RWPE1 (cell line): ENCODE measurements at places on chromosomes 5 and 9.

DNA sequence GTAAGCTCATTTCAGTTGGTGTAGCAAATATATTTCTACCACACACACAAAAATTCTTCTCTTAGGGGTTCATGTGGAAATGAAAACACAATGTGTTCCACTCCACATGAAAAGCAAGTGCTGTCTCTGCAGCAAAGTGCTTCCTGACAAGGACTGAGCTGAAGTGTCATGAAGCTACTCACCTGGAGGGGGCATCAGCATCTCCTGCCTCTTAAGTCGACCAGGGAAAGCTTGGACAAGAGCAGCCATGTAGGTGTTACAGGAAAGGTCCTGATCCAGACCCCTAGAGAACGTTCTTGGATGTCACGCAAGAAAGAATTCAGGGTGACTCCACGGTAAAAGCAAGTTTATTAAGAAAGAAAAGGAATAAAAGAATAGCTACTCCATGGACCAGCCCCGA is 62.8 kb downstream of the SV2C start:
- no peak for DNase-seq

- DNase-seq, result no peak
Measured at GRCh38 chr9:83800236-83801033, 17.1 kb downstream of the GKAP1 start.

GRCh38 chr9:36855448-36856315 is 178.4 kb downstream of the PAX5 start:
- DNase-seq, result no peak

DNA sequence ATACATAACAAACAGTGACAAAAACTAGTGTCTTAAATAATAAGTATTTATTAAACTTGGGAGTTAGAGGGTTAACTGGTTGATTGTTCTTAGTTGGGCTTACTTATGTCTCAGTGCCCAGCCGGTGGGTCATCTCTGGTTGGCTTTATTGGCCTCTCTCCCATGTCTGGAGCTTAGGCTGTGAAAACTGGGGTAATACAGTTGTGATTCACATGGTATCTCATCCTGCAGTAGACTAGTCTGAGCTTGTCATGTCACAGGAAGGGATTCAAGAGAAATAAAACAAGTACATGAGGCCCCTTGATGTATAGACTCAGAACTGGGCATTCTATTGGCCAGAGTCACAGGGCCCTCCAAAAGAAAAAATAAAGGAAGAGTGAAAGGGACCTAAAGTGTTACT is 466.4 kb upstream of the SMC2 start:
- DNase-seq, result peak; percentile 55
